Bronchial epithelial cell (primary cell): ENCODE measurements at places on chromosomes 12 and 14.
A peak's percentile ranks its signal among the peaks of the same experiment; 100 is the strongest.

DNA sequence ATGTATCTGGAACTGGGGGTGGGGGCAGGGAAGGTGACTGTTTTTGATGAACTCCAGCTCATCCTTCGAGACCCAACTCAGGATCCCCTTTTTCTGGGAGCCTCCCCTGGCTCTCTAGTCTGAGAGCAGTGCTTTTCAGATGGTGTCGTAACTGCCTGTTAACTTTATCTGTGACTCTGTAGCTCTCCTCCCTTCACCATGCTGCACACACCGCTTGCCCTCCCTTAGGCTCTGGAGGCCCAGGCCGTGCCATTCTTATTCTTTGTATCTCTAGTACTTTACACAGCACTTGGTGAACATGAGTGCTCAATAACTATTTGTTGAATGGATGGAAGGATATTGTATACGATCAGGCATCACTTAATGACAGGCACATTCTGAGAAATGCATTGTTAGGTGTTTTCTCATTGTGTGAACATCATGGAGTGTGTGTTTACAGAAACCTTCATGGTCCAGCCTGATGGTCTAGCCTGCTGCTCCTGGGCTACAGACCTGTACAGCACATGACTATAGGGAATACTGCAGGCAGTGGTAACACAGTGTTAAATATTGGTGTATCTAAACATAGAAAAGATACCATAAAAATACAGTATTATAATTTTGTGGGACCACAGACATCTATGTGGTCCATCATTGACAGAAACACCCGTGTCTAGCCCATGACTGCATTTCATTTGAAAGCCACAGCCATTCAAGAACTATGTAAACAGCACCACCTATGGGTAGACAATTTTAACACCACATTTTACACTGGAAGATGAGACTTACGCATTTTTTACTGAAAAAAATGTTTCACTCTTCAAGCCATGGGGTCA is 91.8 kb downstream of the EML1 start:
- DNase-seq, result peak; percentile 65

DNA sequence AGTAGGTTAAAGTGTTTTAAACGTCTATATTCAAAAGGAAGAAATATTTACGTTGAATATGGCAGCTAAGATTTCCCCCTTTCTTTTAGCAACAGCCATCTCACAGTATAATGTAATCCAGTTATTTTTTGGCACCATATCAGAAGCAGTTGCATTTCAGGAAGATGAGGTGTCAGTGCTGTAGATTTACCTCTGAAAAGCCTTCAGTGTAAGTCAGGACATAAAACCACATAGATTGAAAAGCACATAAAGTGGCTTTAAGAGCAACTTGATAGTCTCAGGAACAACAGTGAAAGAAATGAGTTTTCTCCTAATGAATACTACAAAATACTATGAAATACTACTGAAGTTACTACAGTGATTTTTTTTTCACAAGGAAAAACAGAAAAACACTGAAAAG is 6.9 kb downstream of the MLH3 start:
- peak; percentile 67 for DNase-seq

DNA sequence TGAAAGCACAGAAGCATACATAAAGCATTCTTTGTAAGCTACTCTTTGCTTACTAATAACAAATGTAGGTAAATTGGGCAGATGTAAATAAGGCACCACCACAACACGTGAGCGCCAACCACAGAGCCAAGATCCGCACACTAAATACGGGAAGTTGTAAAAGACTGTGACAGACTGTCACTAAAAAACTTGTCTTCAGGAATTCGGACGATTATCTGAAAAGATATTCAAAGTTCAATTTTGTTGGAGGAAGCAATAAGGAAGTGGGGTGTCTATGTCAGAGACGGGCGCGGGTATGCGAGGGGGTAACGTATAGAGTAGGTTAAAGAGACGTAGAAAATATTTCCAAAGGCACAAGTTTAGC is 1.5 kb upstream of the HSP90B1 start:
- DNase-seq, result no peak

GRCh38 chr12:56110571-56110970 is 5.9 kb upstream of the RPL41 start:
- DNase-seq, result peak; percentile 96

DNA sequence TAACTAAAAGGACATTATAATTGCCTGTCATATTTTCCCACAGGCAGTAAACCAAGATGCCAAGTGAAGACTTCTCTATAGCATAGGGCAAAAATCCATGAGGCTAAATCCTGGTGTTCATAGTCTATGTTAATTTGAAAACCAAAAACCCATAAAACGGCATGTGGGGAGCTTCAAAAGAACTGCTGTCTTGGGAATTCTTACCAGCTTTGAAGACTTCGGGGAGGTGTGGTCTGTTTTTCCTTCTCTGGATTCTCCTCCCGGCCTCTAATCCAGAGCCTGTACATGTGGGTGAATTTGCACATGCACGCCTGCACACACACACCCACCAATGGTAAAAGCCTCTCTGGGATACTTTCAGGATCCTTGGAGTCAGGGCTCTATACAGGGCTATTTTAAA is 61.9 kb upstream of the IFNG-AS1 start:
- no peak for DNase-seq

DNA sequence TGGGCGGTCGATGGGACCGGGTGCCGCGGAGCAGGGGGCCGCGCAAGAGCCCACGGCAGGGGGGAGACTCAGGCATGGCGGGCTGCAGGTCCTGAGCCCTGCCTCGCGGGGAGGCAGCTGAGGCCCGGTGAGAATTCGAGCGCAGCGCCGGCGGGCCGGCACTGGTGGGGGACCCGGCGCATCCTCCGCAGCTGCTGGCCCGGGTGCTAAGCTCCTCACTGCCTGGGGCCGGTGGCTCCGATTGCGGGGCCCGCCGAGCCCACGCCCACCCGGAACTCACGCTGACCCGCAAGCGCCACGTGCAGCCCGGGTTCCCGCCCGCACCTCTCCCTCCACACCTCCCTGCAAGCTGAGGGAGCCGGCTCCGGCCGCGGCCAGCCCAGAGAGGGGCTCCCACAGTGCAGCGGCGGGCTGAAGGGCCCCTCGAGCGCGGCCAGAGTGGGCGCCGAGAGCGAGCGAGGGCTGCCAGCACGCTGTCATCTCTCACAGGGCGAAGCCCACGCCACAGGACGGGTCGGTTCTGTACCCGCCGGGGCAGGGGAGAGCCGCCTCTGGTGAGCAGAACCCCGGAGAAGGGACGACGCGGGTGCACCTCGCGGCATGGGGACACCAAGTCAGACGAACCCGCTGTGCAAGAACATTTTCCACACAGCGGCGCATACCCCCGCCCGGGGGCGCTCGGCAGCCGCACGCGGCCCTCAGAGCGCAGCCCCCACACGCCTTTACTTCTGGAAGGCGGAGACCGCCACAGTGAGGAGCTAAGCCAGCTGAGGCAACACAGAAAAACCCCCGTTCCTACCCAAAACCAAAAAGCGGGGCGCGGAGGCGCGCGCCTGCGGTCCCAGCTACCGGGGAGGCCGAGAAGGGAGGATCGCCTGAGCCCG is 1.2 kb upstream of the SIVA1 start:
- no peak for DNase-seq

- no peak for DNase-seq
Measured at GRCh38 chr14:28755198-28755815, 11.3 kb upstream of the FOXG1 start.

- DNase-seq, result no peak
Measured at GRCh38 chr12:113386866-113387566, 16.7 kb downstream of the SDS start.

- DNase-seq, result no peak
Measured at GRCh38 chr14:73455294-73455693, 3.1 kb downstream of the NUMB start.

DNA sequence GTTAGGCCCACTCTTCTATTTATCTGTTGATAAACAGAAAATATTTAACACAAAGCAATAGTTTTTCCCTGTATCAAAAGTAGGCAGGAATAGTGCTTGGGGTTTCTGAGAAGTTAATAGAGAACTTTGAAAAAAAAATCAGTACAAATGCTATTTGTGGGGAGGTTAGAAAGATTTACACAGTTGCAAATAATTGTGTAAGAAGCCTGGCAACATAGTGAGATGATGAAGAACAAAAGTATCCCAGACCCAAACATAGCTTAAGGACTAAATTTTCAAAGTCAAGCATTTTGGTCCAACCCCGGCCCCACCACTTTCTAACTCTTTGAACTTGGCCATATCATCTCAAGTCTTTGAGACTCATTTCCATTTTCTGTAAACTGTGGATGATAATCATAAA is 687.5 kb upstream of the TMEM132C start:
- DNase-seq, result no peak

DNA sequence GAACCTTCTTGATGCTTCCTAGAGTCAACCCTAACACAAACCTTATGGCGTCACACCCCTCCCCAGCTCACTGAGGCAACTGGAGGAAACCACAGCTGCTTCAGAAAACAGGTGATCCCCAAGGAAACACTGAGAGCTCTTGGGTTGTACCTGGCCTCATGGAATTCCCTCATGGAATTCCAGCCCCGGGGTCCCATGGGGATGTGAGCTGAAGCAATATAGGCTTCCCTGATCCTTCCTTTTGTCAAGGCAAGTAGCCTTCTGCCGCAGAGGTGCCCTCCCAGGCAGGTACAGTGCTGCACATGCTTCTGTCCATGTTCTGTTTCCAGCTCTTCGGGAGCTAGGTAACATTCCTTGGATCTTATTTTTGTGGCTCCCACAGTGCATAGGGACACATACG is 47.3 kb downstream of the TSPAN11 start:
- no peak for DNase-seq

DNA sequence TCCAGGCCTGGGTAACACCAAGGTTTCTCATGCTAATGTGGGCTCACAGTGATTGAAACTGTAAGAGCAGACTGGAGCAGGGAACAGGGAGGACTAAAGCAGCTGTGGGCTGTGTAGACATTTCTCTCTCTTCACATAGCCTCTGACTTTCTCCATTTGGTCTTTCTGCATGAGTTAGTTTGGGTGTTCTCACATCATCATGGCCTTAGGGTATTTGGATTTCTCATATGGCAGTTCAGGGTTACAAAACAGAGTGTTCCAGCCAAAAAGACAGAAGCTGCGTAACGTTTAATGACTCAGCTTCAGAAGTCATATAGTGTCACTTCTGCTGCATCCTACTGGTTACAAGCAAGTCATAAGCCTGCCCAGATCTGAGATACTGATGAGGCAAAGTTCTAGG is 52.0 kb upstream of the OSBPL8 start:
- DNase-seq, result peak; percentile 99

DNA sequence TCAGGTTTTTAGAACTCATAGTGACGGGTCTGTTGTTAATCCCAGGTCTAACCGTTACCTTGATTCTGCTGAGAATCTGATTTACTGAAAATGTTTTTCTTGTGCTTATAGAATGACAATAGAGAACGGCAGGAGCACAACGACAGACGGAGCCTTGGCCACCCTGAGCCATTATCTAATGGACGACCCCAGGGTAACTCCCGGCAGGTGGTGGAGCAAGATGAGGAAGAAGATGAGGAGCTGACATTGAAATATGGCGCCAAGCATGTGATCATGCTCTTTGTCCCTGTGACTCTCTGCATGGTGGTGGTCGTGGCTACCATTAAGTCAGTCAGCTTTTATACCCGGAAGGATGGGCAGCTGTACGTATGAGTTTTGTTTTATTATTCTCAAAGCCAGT is 34.4 kb downstream of the PSEN1 start:
- DNase-seq, result no peak

DNA sequence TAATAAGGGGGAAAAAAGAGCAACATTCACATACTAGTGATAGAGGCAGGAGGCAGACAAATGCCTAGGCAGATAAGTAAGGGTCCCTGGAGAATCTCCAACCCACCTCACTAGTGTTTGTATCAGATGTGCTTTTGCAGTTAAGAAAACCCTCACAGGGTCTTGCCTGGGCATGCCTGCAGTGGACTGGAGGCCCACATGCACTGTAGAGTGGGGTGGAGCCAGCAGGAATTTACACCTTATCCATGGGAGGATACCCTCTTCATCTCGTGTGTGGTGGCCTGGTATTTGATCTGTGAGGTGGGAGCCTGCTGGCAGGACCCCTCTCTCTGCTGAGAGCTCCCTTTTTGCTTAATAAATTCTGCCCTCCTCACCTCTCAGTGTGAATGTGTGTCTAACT is 238.0 kb upstream of the SLC16A7 start:
- DNase-seq, result peak; percentile 67

GRCh38 chr12:10802587-10802986 is at the start of gene TAS2R7:
Gene TAS2R7, minus strand, starts transcription at chr12:10802627. Its CDS starts 57 bp downstream, at chr12:10802570.
- DNase-seq, result no peak

GRCh38 chr12:115335594-115335993 is 651.6 kb upstream of the TBX3 start:
- DNase-seq, result no peak

GRCh38 chr12:92582475-92582874 is 120.3 kb upstream of the PLEKHG7 start:
- DNase-seq, result no peak
